IPS DF 19.7 (cell line): ENCODE measurements at places on chromosomes 1 and 21.

DNA sequence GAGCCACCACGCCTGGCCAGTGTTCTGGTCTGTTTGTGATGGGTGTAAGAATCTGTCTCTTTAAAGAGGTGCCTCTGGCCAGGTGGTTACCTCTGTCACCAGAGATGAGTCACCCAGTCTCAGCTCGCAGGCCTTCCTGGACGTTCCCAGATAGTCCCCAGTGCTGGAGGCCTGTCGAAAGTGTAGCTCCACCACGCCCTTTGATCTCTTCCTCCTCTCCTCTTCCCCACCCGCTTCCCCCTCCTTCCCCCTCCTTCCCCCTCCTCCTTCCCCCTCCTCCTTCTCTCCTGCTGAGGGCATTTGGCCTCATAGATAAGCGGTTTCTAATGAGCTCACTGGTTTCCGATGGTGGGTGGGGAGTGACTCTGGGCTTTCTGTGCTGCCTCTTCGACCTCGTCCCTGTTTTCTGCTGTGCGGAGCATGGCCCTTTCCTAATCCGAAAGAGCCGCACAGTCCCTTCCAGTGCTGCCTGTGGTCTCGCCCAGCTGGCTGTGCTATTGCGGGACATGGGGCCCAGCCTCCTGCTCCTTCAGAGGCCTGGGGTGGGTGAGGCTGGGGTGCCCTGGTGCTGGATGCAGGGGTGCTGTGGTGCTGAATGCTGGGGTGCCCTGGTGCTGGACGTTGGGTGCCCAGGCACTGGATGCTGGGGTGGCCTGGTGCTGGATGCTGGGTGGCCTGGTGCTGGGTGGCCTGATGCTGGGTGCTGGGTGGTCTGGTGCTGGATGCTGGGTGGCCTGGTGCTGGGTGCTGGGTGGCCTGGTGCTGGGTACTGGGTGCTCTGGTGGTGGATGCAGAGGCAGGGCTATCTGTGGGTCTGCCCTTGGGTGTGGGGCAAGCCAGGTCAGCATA, 19.2 kb downstream of the AGPAT3 start:
- DNase-seq: no peak

GRCh38 chr21:41363370-41364270, 1.8 kb downstream of the MX2 start:
- DNase-seq: no peak

- DNase-seq: no peak
These were observed 76.2 kb upstream of the PGBD5 start for GRCh38 chr1:230502306-230502705.

- no peak for DNase-seq
These were observed 28.8 kb downstream of the EDN2 start for GRCh38 chr1:41455479-41456332.

GRCh38 chr1:73998348-73998959, 199.5 kb downstream of the LRRIQ3 start:
- peak; percentile 17 for DNase-seq

- no peak for DNase-seq
These were observed 41.3 kb downstream of the PIK3C2B start for GRCh38 chr1:204453141-204453772.

GRCh38 chr1:28249013-28249865, 10.1 kb upstream of the SESN2 start:
- DNase-seq: no peak

GRCh38 chr1:67843746-67844145, 10.5 kb upstream of the GNG12 start:
- no peak for DNase-seq

- no peak for DNase-seq
These were observed 12.4 kb upstream of the BCAR3 start for GRCh38 chr1:93694039-93694438.

- DNase-seq: no peak
These were observed 229.2 kb downstream of the PTGER3 start for GRCh38 chr1:70818401-70818800.

- peak; percentile 30 for DNase-seq
These were observed 9.0 kb upstream of the FAM131C start for GRCh38 chr1:16082283-16083038.

GRCh38 chr1:79431340-79431739, 424.8 kb upstream of the ADGRL4 start:
- DNase-seq: no peak

GRCh38 chr1:56754708-56755479, 64.3 kb downstream of the FYB2 start:
- DNase-seq: no peak

DNA sequence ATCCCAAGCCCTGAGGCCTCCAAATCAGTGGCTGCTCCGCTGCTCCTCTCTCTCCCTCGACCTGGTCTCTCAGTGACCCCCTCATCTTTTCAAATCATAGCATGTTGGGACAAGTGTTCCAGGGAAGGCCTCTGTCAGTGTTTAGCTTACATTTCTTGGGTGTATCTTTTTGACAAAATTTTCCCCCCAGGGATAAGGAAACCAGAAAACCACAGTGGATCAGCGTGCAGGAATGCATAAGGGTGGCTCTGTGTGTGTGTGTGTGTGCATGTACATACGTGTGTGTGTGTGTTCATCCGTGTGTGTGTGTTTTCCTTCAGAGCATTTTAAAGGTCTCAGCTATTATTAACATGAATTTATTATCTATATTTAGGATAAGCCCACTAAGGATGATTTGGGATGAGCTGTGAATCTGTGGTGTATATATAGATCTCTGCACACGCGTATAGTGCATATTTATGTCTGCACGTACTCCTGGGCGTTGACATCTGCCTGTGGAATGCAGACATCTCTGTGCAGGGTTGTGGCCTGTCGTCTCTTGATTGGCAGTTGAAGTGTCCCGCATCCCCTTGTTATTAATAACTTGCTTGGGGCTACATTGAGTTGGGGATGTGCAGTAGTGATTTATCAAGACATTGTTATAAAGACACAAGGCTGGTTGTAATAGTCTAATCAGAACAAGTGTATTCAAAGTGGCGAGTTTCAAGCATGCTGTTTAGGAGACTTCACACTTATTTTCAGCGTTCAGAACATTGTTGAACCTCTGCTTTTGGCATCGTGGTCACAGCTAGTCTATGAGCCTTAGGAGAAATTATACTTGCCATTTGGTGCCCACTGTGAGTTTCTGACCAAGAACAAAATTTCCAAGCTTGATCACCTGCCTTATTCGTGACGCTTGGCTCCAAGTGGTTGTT, 55.6 kb downstream of the GALNT2 start:
- no peak for DNase-seq

GRCh38 chr1:153633161-153633753, 609 bp upstream of the CHTOP start:
- no peak for DNase-seq

DNA sequence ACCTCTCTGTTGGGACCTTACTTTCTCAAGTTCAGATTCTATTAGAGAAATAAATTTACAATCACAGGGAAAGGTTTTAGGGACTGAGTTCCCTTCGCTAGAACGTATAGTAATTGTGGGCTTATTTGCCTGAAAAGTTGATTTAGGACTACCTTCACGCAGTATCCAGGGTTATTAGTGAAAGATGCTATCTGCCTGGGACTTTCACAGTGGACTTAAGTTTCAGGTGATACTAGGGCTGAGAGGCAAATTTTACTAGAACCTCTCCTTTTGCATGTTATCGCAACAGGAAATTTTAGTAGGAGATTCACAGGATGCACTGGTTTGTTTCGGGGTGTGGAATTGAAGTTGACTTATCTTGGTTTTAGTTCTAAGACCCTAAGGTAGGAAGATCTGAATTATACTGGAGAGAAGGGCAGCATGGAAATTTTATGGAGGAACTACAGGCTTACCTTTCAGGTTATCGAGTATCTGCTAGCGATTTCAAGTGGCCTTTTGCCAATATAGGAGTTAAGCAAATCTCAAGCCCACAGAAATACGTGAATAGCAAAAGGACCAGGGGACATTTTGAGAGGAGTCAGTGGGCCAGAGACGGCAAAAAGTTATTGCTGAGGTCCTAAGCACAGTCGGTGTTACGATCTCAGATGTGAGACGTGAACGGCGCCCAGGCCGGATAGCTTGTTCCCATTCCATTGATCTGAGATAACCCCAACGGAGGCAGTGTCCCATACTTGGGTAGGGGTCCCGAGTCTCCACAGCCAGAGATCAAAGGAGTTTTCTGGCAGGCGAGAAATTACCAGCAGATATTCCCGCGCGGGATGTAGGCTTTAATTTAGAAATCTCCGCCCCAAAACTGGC, 723 bp upstream of the GNAI3 start:
- DNase-seq: no peak

- DNase-seq: no peak
These were observed 15.6 kb downstream of the ZMPSTE24 start for GRCh38 chr1:40273547-40274166.

GRCh38 chr1:10693497-10694273, 102.8 kb downstream of the CASZ1 start:
- no peak for DNase-seq

DNA sequence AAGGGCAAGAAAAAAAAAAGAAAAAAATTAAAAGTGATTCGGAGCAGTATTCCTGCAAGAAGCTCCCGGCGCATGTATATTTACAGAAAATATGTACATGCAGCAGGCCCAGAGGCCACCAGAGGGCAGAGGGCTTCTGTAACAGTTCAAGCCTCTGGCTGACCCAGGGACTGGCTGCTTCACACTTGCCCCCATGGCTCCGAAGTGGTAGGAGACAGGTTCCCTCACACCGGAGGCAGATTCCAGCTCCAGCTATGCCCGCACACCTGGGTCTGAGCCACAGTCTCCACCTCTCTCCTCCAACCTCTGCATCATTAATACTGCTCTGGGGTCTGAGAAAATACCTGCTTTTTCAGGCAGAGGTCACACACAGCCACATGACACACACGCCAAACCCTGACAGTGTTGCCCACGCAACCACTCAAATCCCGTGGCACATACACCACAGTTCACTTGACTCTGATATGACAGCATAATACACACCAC, 2.2 kb upstream of the ARHGAP30 start:
- no peak for DNase-seq

- DNase-seq: no peak
These were observed 468.7 kb downstream of the PTBP2 start for GRCh38 chr1:97190326-97190725.

- no peak for DNase-seq
These were observed 59.4 kb downstream of the GPR137B start for GRCh38 chr1:236201786-236202185.

GRCh38 chr1:25046194-25046532, 116.1 kb upstream of the RUNX3 start:
- DNase-seq: no peak

DNA sequence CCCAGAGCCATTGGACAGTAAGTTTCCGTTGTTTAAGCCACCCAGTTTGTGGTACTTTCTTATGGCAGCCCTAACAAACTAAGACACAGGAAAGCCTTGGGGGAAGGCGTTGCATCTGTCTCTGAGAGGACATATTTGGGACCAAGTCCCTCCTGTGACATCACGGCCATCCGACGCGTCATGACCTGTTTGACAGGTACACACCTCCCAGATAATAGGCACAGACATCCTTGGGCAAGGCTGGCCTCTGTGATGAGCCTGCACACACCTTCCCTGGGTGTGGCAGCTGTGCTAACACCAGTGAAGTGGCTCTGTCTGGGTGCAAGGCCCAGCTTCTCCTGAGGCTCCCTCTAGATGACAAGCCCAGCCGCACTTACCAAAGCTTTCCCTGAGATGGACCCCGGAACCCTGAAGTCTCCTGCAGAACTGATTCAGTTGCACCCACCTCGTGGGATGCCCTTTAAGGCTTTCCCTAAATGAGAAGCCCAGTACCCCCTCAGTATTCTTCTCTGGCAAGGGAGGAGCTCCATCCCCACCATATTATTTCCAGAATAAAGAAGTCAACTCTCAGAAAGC, 136.5 kb downstream of the ZSCAN20 start:
- DNase-seq: no peak

DNA sequence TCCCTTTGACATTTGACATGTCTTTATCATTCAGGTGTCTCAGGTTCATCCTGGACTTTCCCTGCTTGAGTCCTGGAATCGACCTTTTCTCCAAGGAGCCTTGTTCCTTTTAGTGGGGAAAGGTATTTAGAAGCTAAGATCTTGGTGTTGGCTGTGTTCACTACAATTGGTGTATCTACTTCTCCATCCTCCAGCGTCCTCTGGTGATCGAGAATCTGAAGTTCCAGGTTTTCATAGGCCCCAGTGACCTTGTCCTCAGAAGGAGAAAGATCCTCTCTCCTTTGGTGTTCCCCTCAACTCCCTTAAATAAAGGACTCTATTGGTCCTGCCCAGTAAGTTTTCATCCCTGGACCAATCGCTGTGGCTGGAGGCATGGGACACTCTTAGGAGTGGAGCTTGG, 22.1 kb downstream of the MROH7 start:
- no peak for DNase-seq

DNA sequence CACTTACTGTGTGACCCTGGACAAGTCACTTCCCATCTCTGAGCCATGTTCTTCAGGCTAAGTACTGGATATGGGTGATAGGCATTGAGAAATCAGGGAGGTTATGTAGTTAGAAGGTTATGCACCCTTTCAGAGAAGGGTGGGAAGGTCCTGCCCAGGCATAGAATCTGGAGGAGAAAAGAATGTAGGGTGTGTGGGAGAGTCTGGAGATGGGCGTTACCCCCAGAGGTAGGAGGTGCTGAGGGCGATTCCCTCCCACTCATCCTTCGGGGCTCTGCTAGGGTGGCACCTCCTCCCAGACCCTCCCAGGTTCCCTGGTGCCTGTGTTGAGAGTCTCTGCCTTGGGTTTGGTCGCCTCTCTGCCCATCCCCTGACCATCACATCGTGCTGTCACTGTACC, 51.1 kb downstream of the IGSF21 start:
- no peak for DNase-seq

DNA sequence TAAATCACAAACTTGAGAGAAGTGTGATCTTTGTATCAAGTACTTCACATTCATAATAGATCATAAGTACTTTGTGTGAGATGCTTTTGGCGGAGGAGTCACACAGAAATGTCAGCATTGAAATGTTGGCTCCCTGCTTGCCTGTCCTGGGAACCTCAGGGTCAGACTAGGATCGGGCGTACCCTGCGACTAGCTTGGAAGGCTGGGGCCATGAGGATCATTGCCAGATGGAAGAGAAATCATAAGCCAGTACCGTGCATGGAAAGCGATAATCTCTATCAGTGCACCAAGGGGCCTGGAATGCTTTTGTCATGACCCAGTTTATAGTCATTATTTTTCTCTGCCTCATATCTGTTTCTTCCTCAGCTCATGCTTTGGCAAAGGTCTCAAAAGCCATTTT, 35.5 kb downstream of the MTR start:
- no peak for DNase-seq

- DNase-seq: no peak
These were observed 292.4 kb downstream of the PTBP2 start for GRCh38 chr1:97013941-97014340.

DNA sequence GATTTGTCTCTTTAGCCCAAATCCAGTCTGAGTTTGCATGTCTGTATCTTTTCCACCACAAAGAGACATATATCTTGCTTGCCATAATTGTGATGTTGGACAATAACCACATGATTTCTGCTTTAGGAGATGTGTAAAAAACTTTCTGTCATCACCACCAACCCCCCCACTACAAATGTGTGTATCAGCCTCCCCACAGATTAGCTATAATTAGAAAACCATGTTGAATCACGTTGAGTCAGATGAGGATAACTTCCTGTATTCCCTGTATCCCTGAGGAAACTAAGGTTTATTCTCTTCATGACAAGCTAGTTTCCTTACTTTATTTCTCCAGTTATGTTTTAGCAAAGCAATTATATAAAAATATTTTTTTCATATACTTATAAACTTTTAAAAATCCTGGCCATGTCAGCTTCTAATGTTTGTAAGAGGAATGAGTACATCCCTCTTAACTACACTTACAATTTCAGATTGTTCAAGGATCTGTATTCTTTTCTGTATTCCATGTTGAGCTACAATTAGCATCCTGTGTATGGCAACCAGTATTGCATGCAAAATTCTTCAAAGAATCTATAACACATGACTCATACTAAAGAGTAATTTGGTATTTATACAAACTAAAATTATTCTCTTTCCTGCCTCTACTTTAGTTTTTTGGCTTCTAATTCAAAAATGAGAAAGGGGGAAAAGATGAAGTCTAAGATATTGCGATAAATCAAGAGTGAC, 143.0 kb downstream of the FMN2 start:
- no peak for DNase-seq
